B cell (primary cell): ENCODE measurements at places on chromosomes 13 and 19.

DNA sequence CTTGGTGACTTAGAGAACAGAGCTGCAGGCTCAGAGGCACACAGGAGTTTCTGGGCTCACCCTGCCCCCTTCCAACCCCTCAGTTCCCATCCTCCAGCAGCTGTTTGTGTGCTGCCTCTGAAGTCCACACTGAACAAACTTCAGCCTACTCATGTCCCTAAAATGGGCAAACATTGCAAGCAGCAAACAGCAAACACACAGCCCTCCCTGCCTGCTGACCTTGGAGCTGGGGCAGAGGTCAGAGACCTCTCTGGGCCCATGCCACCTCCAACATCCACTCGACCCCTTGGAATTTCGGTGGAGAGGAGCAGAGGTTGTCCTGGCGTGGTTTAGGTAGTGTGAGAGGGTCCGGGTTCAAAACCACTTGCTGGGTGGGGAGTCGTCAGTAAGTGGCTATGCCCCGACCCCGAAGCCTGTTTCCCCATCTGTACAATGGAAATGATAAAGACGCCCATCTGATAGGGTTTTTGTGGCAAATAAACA lies 9.9 kb downstream of the APOC1 start:
- DNase-seq: no peak

GRCh38 chr19:858284-858683 lies 1.2 kb upstream of the CFD start:
- peak; percentile 28 for DNase-seq

DNA sequence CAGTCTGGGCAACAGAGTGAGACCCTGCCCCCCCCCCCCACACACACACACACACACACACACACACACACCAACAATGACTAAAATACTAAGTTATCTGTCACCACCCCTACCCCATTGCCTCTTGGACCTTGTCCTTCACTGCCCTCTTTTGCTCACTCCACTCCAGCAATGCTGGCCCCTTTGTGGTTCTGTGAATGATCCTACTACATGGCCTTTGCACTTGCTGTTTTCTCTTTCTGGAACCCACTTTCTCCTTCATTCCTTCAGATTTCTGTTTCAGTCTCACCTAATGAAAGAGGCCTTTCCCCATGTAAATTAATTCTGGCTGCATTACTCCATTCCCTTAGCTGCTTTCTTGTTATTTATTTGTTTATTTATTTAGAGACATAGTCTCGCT lies 2.5 kb upstream of the SAMD4B start:
- DNase-seq: no peak

DNA sequence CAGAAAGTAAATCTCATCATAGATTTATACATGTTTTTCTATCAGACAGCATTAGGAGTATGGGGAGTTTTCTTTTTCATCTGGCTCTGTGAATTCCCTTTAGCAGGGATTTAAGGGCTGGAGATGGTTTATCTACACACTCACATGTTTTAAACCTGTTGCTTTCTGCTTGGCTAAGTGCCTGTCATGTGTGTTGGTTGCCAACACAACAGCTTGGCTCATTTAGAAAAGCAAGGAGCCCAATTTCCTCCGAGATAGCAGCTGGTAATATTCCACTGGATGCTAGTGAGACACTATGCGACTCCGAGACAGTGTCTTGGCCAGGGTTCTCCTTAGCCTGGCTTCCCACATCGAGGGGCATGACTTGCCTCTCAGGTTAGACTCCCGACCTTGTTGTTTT lies 83.3 kb downstream of the KLF5 start:
- no peak for DNase-seq

- DNase-seq: peak; percentile 32
Measured at GRCh38 chr13:46556418-46556779, 3.4 kb downstream of the LRCH1 start.

GRCh38 chr13:112648101-112648500 lies 41.7 kb upstream of the ATP11A start:
- no peak for DNase-seq

DNA sequence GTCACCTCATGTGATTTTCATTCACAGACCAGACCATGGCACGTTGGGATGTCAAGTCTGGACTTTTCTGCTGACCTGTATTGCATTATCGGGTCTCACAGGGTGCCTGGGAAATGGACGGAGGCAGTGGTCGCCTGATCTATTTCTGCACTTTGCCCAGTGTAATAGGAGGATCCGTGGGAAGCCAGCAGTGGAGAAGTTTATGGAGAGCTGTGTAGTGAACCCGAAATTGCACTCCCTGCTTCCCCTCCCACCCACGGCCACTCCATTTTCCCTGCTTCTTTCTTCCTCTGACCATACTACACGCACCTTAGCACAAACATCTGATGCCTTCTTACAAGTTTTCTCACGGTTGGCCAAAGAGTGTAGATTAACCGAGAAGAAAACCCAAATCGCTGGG lies 16.9 kb downstream of the EFNB2 start:
- DNase-seq: no peak

DNA sequence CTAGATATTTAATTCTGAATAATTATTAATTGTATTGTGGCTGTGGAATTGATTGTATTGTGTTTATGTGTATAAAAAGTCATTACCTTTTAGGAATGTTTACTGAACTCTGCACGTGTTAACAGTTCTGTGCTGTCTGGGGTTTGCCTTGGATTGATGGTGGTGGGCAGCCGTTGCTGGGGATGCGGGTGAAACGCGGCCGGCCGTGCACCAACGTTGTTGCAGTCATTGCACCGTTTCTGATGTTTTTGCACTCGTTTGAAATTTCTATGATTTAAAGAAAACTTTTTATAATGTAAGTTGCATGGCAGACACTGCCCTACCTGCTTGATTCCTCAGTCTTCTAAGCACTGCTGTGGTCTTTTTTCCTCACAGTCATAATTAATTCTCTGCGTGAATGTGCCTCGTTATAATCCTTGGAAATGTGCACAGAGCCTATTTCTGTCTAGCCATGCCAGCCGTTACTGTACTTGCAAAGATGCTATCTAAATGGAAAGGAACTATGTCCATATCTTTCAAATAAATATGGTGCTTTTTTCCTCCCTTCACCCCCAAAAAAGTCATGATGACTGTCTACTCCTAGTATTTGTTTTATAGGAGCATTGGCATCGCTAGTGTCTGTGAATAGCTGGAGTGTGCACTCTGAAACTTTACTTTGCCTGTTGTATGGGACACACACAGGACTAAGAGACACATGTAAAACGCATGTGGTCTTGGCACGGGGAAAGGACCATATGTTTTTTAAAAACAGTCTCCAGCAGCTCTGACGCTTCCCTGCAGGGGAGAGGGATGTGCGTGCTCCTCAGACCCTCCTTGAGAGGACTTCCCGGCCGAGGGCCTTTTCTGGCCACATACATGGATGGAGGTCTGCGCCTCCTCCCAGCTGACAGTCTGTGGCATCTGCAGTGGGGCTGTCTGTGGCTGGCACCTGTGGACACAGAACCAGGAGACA lies 40.7 kb upstream of the MCF2L start:
- DNase-seq: no peak
